ENCODE measurements at places on chromosomes 3 and 15.

GRCh38 chr3:24951180-24951579 is 456.5 kb upstream of the THRB start:
- no peak for DNase-seq

DNA sequence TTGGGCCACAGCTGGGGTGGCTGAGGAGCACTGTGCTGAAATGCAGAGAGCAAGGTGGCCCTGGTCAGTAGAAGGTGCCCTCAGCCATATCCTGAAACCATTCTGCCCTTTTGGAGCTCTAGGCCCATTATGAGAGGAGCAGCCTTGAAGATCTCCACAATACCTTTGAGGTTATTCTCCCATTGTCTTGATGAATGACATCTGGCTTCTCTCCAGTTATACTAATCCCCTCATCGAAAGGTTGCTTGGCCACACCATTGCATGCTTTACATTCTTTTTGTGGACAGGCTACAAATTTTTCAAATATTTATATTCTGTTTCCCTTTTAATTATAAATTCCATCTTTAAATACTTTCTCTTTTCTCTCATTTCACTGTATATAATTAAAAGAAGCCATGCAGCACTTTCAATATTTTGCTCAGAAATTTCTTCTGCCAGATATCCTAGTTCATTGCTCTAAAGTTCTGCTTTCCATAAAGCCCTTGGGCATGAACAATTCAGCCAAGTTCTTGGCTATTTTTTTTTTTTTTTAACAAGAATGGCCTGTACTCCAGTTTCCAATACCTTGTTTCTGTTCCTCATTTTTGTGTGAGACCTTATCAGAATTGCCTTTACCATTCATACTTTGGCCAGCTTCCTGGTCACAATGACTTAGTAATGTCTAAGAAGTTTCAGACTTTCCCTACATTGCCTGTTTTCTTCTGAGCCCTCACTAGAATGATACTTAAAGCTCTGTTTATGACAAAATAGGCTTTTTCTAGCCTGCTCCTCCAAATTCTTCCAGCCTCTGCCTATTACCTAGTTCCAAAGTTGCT is 138.9 kb upstream of the SGO1 start:
- DNase-seq = no peak

DNA sequence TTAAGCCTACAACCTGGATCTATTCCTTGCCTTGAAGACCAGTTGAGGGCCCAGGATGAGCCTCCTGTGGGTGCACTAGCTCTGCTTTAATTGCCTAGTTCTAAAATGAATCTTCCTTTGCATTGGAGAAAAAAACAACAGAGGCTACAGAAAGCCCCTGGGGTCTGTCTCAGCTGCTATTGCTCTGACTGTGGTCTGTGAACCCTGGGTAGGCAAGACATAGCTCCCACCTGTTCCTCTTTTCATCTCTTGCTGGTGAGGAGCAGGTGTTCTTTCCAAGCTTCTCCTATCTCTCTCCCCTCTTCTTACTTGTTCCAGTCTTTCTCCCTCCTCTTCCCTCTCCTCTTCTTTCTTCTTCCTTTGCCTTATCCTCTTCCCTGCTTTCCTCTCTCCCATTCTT is 28.8 kb downstream of the RBP2 start:
- DNase-seq = no peak

GRCh38 chr3:147736226-147736625 is 327.1 kb downstream of the ZIC1 start:
- no peak for DNase-seq

- peak; percentile 69 for DNase-seq
These were observed at the start of gene FES for GRCh38 chr15:90883976-90884718. FES (plus strand) TSS chr15:90884504; CDS start chr15:90885046, 542 bp downstream.

DNA sequence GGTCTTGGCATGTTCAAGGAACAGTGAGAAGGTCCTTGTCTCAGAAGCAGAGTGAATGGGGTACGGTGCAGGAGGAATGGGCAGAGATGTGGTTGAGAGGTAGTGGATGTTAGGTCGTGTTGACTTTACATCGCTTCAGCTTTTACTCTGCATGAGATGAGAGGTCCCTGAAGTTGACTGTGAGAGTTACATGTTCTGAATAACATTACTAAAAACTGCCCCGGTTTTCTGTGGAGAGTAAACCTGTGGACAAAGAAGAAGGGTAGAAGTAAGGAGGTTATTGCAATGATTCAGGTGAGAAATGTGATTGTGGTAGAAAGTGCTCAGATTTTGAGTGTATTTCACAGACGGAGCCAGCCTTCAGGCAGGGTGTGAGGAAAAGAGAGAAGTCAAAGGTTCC is 105.6 kb downstream of the ARNT2 start:
- no peak for DNase-seq

- no peak for DNase-seq
These were observed 91.2 kb upstream of the NAALADL2 start for GRCh38 chr3:174767853-174768382.

- DNase-seq = peak; percentile 61
These were observed 38.3 kb downstream of the HCN4 start for GRCh38 chr15:73330206-73331051.

DNA sequence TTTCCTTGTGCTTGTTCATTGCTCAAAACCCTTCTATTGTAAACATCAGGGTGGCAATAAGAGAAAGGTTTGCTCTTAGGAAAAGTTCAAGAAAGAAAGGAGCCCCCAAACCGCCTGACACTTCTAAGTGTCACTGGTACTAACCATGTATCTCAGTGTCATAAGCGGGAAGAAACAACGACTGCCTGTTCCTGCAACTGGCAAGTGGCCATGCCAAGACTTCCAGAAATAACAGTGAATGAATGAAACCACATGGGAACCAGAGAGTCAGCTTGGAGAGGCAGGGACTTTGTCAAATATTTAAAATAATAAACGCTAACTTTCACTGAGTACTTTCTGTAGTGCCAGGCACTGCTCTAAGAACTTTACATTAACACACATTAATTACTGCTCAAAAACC is 1.1 kb downstream of the PLSCR2 start:
- DNase-seq = no peak

GRCh38 chr3:136247855-136248590 is 2.1 kb upstream of the PCCB start:
- no peak for DNase-seq

GRCh38 chr3:187967993-187968392 is 186.0 kb upstream of the LPP start:
- peak; percentile 62 for DNase-seq

DNA sequence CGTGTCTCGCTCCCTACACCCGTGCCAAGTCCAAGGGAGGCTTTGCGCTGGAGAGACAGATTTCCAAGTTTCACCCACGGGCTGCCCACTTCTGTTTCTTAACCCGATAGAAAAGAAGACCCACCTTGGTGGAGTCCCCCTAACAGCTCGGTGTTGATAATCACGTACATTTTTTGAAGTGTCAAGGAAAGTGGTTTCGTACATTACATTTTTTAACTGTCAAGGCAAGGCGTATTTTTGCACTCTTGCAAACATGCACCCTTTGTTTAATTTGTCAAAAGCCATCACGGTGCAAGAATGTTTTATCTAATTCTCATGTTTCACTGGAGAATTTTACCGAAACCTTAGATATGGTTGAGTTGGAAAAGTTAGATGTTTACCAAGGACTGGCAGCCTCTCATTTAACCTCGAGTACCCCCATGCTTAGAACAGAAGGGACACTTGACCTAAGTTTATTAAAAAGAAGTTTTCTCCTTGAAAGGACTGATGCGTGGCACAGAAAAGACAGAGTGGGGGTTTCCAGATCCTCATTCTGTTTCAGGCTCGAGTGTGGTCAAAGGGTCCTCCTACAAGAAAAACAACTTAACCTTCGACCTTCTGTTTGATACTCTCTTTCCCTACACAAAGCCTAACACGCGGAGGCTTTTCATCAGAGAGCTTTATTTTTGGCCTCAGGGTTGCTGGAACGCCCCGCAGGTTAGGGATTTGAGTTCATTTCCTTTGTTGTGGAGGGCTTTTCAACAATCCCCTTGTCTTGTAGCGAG is 882 bp downstream of the GXYLT2 start:
- peak; percentile 91 for DNase-seq

DNA sequence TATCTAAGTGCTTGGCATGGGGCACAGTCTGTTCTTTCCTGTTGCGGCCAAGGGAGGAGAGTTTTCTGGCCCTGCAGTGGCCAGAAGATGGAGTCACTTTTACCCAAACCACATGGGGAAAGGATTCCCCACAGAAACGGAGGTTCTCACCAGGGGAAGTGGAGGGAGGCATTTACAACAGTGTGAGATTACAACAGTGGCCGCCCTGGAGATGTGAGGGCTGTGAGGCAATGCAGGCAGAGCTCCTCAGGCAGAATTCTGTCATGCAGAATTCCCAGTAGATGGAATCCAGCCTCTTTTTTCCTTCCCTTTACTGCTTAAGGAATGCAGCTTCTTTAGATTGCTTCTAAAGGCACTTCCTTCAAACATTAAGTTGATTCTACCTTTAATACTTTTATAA is 83.1 kb downstream of the CACNA1D start:
- peak; percentile 63 for DNase-seq

GRCh38 chr3:52226229-52226817 is 878 bp upstream of the TLR9 start:
- no peak for DNase-seq
